ENCODE measurements at places on chromosomes 16 and 17.

DNA sequence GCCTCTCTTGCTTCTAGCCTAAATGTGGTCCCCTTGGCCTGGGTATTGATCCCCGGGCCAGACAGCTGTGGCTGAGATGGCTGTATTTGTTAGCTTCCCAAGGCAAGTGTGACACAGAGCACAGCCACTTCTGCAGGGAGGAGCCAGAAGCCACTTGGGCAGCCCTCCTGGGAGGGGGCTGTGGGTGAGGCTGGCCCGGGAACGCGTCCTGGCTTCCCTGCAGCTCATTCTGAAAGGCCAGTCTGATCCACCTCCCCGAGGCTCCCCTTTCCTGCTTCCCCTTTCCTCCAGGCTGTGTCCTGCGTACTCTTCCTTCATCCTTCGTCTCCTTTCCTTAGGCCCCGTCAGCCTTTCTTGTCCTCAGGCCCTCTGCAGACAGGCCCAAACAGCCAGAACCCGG is 8.0 kb downstream of the SERPINF2 start:
- DNase-seq = no peak

GRCh38 chr17:40902498-40902897 is 17.5 kb upstream of the KRT20 start:
- no peak for DNase-seq

GRCh38 chr16:57628783-57629293 is 408 bp downstream of the ADGRG1 start:
- DNase-seq = no peak

DNA sequence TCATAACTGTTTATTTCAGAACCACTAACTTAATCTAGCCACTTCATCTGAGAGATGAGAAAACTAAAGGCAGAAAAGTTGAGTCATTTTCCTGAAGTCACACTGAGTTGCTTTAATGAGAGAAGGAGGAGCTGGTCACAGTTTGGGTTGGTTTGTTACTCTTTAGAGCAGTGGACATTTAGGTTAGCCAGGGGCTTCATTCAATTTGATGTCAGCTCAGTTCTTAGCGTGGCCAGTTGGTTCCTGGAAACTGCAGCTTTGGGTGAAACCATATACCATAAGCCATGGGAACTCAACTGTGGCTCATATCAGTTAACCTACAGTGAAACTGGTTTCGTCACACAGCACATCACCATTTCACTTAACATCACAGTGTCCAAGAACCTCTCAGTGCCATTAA is 59.2 kb upstream of the ADORA2B start:
- DNase-seq = no peak

DNA sequence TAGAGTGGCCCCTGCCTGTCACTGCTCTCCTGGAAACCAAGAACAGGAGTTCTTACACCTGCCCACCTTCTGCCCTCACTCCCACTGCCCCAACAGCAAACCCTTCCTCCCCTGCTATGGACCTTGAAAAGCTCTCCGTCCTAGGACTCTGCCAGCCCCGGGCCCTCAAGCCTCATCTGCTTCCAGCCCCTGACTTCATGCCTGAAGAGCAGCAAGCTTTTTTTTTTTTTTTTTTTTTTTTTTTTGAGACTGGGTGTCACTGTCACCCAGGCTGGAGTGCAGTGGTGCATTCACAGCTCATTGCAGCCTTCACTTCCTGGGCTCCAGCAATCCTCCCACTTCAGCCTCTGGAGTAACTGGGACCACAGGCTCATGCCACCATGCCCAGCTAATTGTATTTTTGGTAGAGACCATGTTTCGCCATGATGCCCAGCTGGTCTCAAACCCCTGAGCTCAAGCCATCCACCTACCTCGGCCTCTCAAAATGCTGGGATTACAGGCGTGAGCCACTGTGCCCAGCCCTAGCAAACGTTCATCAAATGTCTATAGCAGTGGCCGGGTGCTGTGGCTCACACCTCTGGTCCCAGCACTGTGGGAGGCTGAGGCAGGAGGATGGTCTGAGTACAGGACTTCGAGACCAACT is 16.9 kb downstream of the CARHSP1 start:
- no peak for DNase-seq

DNA sequence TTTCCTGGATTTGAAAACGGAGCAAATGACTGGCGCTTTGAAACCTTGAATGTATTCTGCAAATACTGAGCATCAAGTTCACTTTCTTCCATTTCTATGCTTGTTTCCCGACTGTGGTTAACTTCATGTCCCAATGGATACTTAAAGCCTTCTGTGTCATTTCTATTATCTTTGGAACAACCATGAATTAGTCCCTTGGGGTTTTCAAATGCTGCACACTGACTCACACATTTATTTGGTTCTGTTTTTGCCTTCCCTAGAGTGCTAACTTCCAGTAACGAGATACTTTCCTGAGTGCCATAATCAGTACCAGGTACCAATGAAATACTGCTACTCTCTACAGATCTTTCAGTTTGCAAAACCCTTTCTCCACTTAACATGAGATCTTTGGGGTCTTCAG is 32.3 kb downstream of the BRCA1 start:
- DNase-seq = no peak

- peak; percentile 31 for DNase-seq
These were observed 7.1 kb upstream of the FTSJ3 start for GRCh38 chr17:63834431-63835166.

Data from activated CD8-positive, alpha-beta memory T cell treated with anti-CD3 and anti-CD28 coated beads for 1 hour (primary cell).